ENCODE measurements at places on chromosomes 11 and 22.

DNA sequence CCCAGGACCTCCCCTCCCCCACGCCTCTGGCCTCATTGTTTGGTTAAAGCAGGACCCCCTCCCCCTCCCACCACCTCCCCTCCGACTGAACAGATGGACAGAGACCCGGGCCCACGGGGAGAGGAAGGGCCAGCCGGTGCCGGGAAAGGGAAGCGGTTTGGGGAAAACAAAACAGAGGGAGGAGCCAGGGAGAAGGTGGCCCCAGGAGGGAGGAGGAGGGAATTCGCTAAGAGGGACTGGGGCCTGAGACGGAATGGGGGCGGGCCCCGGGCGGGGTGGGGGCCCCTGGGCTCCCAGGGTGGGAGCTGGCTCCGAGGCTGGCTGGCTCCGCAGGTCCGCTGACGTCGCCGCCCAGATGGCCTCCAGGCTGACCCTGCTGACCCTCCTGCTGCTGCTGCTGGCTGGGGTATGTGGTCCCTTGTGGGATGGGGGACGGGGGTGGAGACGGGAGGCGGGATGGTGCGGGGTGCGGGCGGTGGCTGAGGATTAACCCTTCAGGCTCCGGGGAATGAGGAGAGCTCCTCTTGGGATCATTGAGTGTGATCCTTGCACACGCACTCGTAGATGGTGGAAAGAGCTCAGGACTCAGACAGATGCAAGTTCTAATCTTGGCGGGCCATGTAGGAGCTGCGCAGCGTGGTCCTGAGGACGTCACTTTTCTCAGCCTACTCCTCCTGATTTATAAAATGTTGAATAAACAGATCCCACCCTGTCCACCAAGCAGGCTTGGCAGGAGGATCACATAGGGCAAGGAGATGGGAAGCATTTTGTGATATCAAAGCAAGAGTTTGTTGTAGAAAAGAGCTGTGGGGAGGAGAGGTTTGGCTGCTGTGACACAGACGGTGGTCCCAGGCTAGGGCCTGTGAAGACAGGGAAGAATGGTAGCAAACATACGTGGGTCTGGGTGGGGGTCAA lies 688 bp downstream of the SERPING1 start:
- no peaks in the 10 kb centered on the region for H3K36me3 ChIP-seq
- H3K27ac ChIP-seq: peak overlapping the region; percentile 92
- DNase-seq: peak; percentile 96
- no peaks in the 10 kb centered on the region for H3K27me3 ChIP-seq
- H3K4me1 ChIP-seq: peaks cover 11% of the 10 kb centered on the region

DNA sequence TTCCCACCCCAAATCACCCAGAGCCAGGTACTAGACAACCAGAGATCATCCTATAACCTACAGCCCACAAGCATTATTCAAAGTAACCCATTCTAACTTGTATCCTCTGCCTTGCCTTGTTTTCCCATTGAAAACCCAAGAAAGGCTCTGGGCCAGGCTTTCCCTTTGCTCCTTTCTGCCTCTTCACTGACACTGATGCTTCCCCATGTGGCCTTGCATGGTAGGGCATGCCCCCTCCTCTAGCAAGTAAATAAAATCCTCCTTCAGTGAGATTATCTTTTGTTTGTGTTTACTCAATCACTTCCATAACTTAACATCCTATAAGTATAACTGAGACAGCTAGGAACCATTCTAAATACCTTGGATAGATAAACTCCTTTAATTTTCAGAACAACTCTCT lies 65.6 kb upstream of the FAR1 start:
- no peak overlapping the region for H3K4me3 ChIP-seq
- H3K4me1 ChIP-seq: no peaks in the 10 kb centered on the region
- H3K27me3 ChIP-seq: no peaks in the 10 kb centered on the region
- no peak overlapping the region for H3K27ac ChIP-seq
- DNase-seq: peak; percentile 52

DNA sequence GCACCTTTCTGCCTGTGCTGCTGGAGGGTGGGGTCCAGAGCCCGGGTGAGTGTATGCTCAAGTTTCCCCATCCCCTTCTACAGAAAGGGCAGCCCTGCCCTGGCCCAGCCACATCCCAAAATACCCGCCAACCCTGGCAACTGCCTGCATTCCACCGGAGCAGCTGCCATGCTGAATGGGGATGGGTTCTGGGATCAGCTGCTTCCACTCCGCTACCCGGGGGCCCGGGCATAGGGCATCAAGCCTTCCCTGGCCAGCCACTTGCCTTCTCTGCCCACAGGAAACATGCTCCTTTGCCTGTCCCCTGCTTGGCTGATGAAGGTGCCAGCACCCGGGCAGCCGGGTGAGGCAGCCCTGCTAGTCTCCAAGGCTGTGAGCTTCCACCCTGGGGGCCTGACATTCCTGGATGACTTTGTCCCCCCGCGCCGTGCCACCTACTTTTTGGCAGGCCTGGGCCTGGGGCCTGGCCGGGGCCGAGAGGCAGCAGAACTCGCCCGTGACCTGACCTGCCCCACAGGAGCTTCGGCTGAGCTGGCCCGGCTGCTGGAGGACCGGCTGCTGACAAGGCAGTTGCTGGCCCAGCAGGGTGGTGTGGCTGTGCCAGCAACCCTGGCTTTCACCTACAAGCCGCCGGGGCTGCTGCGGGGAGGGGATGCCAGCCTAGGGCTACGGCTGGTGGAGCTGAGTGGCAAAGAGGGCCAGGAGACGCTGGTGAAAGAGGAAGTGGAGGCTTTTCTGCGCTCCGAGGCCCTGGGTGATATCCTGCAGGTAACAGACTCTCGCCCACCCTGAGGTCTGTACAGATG lies 3.2 kb downstream of the CARNS1 start:
- H3K27ac ChIP-seq: no peak overlapping the region
- no peaks in the 10 kb centered on the region for H3K36me3 ChIP-seq
- no peak for DNase-seq
- H3K4me3 ChIP-seq: no peak overlapping the region
- H3K4me1 ChIP-seq: peaks cover 15% of the 10 kb centered on the region

DNA sequence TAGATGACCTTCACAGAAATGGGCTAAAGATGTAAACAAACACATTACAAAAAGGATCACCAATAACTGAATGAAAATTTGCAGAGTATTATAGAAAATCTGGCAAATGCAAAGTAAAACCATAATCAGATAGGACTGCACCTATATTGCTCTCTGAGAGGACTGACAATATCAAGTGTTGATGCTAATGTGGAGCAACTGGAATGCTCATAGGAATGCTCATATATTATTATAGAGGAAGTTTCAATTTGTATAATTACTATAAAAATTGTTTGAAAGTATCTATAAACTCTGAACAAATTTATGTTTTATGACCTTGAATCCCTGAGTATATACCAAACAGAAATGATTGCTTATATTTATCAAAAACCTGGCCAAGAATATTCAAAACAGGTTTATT lies 18.4 kb upstream of the TEAD1 start:
- no peaks in the 10 kb centered on the region for H3K36me3 ChIP-seq
- H3K4me3 ChIP-seq: no peak overlapping the region
- no peaks in the 10 kb centered on the region for H3K27me3 ChIP-seq
- H3K27ac ChIP-seq: no peak overlapping the region
- H3K4me1 ChIP-seq: no peaks in the 10 kb centered on the region

GRCh38 chr11:36186340-36187175 lies 102.7 kb downstream of the COMMD9 start:
- no peak overlapping the region for H3K27ac ChIP-seq
- no peaks in the 10 kb centered on the region for H3K27me3 ChIP-seq
- no peak for DNase-seq
- H3K4me1 ChIP-seq: no peaks in the 10 kb centered on the region
- H3K4me3 ChIP-seq: no peak overlapping the region

- no peak for DNase-seq
- H3K27ac ChIP-seq: no peak overlapping the region
- H3K36me3 ChIP-seq: no peaks in the 10 kb centered on the region
- H3K4me1 ChIP-seq: peaks cover 9% of the 10 kb centered on the region
- H3K4me3 ChIP-seq: no peak overlapping the region
- H3K27me3 ChIP-seq: no peaks in the 10 kb centered on the region
Observed at GRCh38 chr11:8030526-8031247, 43.5 kb downstream of the EIF3F start.

DNA sequence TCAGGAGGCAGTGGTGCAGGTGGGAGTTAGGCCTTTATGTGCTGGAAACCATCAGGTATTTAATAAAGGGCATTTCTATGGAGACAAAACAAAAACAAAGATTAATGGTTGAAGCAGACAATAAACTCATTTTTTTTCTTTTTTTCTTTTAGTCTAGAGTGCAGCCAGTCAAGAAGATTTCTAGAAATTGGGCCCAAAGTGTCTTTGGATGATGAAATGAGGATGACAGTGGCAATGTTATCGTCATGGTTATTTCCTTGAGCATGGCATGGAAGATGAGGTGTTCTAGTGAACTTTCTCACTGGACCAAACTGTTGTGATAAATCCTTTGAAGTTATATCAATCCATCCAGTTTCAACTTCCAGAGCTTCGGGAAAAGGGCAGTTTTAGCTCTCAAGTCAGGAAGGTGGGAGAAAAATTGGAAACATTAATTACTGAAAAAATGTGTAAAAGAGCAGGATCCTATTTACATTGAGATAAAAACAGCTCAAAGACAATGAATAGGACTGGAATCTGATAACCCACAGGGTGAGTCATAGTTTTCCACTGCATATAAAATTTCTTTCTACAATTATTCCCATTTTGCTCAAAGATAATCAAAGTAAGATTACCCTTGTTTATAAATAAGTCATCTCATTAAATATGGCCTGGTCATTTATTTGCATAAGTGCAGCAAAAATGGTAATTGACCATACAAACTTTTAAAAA lies 33.0 kb downstream of the PRR5L start:
- peaks cover 19% of the 10 kb centered on the region for H3K4me1 ChIP-seq
- H3K27ac ChIP-seq: no peak overlapping the region
- H3K4me3 ChIP-seq: no peak overlapping the region

GRCh38 chr11:17741487-17741886 lies 6.9 kb downstream of the KCNC1 start:
- H3K4me3 ChIP-seq: no peak overlapping the region
- H3K27me3 ChIP-seq: peaks cover 34% of the 10 kb centered on the region
- H3K4me1 ChIP-seq: peaks cover 15% of the 10 kb centered on the region
- no peak overlapping the region for H3K27ac ChIP-seq
- no peaks in the 10 kb centered on the region for H3K36me3 ChIP-seq

DNA sequence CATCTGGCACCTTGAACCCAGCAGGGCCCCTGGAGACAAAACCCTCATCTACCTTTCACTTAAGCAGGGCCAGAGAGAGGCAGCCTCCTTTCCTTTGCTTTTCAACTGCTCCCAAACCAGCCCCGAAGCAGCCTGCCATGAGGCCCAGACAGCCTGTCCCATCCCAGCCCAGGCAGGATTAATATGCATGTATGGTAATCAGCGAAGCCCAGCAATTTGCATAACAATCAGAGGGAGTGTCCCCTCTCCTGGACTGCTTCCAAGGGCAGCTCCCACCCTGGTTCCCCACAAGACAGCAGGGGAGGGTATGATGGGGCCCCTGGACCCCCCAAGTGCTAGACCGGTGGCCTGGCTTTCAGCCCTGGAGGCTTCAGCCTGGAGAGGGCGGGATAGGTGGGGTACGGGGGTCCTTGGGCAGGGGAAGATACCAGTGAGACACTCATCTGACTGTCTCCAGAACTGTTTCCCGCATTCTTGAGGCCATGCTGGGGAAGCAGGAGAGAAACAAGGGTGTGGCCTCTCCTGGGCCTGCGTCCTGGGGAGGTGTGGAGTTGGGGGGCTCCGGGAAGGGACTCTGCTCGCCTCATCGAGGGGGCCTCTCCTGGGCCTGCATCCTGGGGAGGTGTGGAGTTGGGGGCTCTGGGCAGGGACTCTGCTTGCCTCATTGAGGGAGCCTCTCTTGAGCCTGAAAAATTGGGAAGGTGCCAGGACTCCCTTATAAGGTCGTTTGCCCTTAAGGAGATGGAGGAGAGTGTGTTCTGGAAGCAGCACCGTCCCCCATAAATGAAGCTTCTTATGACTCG lies 93.2 kb upstream of the PRR5 start:
- DNase-seq: no peak
- no peaks in the 10 kb centered on the region for H3K36me3 ChIP-seq
- no peaks in the 10 kb centered on the region for H3K27me3 ChIP-seq
- no peak overlapping the region for H3K4me3 ChIP-seq

- H3K27me3 ChIP-seq: no peaks in the 10 kb centered on the region
- peaks cover 3% of the 10 kb centered on the region for H3K4me1 ChIP-seq
- H3K27ac ChIP-seq: no peak overlapping the region
Observed at GRCh38 chr11:85238906-85239305, 388.2 kb downstream of the DLG2 start.

GRCh38 chr11:122754553-122755322 lies 83.6 kb upstream of the CRTAM start:
- no peaks in the 10 kb centered on the region for H3K4me1 ChIP-seq
- H3K4me3 ChIP-seq: no peak overlapping the region
- DNase-seq: peak; percentile 73
- no peaks in the 10 kb centered on the region for H3K27me3 ChIP-seq

DNA sequence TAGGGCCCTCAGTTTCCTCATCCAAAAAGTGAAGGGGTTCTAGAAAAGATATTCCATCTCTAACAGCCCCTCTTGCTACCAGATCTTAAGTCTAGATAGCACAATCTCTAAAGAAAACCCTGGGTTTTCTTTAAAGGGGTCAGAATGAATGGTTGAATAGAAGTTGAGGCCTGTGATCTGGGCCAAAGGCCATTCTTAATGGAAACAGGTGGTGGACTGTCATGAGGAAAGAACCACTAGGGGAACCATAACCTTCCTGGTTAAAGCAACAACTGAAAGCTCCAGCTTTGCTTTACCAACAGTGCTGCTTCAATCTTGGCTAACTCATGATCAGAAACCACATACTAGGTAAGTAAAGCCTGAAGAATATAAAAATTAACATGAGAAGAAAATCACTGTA lies 1.8 kb downstream of the CELF1 start:
- peak; percentile 62 for DNase-seq
- H3K27ac ChIP-seq: peak overlapping the region; percentile 96
- H3K36me3 ChIP-seq: no peaks in the 10 kb centered on the region
- H3K27me3 ChIP-seq: no peaks in the 10 kb centered on the region
- H3K4me1 ChIP-seq: peaks cover 24% of the 10 kb centered on the region
- H3K4me3 ChIP-seq: peak overlapping the region; percentile 99

DNA sequence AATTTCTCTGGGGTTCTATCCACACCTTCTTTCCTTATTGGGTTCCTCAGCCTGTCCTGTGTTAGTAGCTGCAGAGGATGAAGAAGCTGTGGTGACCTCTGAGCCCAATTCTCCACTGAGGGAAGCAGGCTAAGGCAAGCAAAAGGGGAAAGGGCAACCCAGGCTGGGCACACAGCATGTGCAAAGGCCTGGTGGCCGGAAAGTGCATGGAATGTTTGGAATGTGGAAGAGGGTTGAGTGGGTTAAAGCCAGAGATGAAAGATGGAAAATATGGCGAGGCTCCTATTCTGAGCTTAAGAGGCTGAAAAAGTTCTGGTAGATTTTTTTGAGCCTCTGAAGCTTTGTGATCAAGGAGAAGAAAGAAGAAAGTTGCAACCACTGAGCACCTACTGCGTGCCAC lies 247.1 kb downstream of the MIAT start:
- peak; percentile 50 for DNase-seq
- peak overlapping the region; percentile 83 for H3K4me3 ChIP-seq
- no peaks in the 10 kb centered on the region for H3K36me3 ChIP-seq
- peaks cover 41% of the 10 kb centered on the region for H3K4me1 ChIP-seq
- no peak overlapping the region for H3K27ac ChIP-seq

Data from GM23338 (cell line).